CD8-positive, alpha-beta memory T cell (primary cell): ENCODE measurements at places on chromosomes 3 and 15. TPM values are rescaled to one million over a fixed set of nuclear protein-coding genes. Genes with fewer than 3 reads are reported as not detected.

The SERPINI2 gene
- not detected for total RNA-seq

The ARL14 gene
- not detected for total RNA-seq

The SNTN gene
- total RNA-seq = not detected

The EIF4G1 gene
- 694 TPM for total RNA-seq

The TBC1D2B gene
- 40.1 TPM for total RNA-seq

DNA sequence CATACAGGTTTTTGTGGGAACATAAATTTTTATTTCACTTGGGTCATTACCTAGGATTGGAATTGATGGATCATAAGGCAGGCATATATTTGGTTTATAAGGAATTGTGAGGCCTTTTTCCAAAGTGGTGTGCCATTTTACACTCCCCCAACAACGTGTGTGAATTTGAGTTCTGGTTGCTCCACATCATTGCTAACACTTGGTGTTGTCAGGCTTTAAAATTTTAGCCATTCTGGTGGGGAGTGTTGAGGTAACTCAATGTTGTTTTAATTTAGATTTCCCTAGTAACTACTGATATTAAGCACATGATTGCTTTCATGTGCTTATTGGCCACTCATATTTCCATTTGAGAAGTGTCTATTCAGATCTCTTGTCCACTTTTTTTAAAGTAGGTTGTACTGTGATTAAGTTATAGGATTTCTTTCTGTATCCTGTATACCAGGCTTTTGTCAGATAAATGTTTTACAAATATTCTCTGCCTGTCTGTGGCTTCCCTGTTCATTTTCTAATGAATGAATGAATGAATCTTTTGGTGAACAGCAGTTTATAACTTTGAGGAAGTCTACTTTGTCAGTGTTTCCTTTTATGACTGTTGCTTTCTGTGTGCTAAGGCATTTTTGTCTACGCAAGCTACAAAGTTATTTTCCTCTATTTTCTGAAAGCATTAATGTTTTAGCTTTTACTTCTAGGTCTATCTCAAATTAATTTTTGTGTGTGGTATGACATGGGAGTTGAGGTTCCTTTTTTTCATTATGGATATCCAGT, 17.9 kb upstream of the NR2C2 start:
- DNase-seq = no peak

GRCh38 chr3:14846226-14846880, 27.6 kb downstream of the FGD5 start:
- no peak for DNase-seq

DNA sequence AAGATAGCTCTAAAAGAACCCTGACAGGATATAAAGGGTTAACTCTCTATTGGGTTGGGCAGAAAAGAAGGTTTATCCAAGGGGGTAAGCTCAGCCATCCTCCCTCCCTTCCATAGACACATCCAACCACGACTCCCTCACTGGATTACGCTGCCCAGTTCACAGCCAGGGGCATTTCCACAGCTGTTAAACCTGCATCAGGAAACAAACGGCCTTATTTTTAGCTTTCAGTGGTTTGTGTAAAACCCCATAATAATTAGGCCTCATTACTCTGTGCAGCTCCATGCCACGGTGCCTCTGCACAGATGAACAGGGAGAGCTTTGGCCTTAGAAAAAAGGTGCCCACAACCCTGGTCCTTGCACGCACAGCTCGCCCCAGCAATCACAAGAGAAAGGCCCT, 110.6 kb downstream of the GABRB3 start:
- no peak for DNase-seq

GRCh38 chr3:30795176-30795575, 99.3 kb downstream of the GADL1 start:
- DNase-seq = no peak

GRCh38 chr3:70753572-70753971, 441.1 kb upstream of the MDFIC2 start:
- no peak for DNase-seq

DNA sequence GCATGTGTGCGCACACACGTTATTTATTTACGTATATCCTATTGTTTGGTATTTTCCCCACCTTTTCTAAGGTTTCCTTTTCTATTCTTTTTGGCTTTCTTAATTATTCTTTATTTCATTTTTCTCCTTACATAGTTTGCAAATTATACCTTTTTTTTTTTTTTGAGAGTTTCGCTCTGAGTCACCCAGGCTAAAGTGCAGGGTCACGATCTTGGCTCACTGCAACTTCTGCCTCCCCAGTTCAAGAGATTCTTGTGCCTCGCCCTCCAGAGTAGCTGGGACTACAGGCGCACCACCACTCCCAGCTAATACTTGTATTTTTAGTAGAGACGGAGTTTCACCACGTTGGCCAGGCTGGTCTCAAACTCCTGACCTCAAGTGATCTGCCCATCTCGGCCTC, 20.0 kb upstream of the CILP start:
- no peak for DNase-seq

- DNase-seq = no peak
Measured at GRCh38 chr3:173750095-173750494, 352.6 kb downstream of the NLGN1 start.

- DNase-seq = no peak
Measured at GRCh38 chr15:51759557-51760070, 8.2 kb downstream of the TMOD2 start.

GRCh38 chr3:72318504-72319193, 529.6 kb downstream of the SHQ1 start:
- no peak for DNase-seq

DNA sequence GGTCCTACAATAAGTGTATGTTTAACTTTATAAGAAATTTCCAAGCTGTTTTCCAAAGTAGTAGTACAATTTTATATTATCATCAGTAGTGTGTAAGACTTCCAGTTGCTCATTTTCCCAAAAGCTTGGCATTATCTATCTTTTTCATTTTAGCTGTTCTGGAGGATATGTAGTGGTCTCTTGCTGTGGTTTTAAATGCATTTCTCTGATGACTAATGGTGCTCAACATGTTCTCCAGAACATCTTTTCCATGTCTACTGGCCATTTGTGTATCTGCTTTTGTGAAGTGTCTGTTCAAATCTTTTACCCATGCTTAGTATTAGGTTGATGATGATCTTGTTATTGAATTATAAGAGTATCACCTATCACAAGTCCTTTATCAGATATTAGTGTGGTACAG, 13.3 kb downstream of the BCL2A1 start:
- no peak for DNase-seq

- DNase-seq = no peak
Measured at GRCh38 chr3:152922554-152922953, 87.6 kb downstream of the P2RY1 start.

GRCh38 chr15:49801796-49802195, 180.9 kb downstream of the DTWD1 start:
- no peak for DNase-seq

DNA sequence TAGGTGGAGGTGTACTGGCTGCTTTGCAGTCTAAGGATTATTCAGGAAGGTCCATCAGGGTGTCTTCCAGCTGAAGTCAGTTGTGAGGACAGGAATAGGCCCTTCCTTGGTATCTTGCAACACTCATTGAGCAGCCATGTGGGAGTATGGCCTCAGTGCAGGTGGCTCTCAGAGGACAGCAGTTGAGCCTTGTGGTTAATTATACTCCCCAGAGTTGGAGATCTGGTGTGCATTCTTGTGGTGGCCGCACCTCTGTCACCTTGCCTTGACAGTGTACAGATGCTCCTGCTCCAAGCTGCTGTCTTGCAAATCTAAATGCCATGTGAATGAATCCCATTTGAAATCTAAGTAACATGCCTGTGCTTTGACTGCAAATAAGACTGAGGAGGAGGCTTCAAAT, 339.9 kb upstream of the BCHE start:
- no peak for DNase-seq

DNA sequence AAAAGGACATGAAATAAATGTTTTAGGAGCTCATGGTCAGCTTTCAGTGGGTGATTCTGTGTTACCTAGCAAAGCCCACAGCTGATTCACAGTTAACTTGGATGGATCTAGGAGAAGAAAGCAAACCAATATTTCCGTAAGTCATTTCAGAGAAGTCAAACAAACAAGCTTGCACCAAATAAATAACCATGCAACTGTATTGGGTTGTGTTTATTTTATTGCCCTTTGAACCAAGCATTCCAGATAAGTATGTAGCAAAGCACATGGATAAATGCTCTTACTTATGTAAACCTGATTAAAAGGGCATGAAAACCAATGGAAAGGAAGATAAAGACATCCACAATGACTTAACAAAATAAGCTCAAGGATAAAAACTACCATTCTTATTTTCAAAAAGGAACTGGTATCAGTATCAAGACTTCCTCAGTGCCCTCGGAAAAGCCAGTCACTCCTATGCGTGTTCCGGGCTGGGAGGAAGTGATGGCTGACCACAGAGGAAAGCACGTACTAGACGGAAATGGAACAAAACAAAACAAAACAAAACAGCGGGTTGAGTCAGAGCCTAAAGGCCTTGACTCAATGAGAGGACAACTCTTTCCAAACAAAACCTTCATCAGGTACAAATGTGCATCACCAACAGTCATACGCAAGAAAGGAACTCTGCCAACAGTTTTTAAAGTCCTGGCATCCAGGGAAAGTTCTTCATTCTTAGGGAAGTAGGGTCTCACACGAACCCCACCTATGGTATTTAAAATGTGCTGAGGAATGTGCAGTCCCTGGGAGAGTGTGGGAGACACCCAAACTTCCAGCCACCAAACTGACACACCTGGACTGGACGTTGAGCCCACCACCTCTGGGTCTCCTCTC, 103.3 kb downstream of the SNRK start:
- peak; percentile 62 for DNase-seq

GRCh38 chr3:61561374-61562041, at the start of gene PTPRG:
PTPRG (plus strand) TSS chr3:61561571; CDS start chr3:61562288, 717 bp downstream.
- no peak for DNase-seq

- no peak for DNase-seq
Measured at GRCh38 chr3:39903253-39903652, 93.8 kb downstream of the MYRIP start.

DNA sequence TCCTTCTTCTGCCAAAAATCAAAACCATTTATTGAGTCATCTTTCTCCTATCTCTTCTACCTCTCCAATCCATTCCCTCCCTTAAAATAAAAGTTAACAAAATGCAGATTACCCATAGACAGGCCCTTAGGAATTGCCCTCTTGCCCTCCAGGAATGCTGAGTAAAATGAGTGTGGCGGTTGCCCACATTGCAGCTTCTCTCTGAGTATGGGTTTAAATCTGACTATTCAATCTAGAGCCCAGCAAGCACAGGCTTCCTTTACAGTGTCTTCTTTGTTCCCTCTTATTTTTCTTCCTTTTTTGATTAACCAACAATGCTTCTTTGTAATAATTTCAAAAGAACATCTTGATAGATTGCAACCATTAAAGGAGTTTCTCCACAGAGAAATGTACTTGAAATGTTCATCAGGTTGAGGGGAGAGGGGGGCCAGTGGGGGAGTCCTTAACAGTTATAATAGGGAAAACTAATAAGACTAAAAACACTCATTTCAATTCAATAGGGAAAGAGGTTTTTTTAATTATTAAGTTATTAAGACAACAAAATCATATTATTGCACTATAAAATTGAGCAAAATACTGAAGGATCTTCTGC, 135.3 kb upstream of the LMCD1 start:
- no peak for DNase-seq

DNA sequence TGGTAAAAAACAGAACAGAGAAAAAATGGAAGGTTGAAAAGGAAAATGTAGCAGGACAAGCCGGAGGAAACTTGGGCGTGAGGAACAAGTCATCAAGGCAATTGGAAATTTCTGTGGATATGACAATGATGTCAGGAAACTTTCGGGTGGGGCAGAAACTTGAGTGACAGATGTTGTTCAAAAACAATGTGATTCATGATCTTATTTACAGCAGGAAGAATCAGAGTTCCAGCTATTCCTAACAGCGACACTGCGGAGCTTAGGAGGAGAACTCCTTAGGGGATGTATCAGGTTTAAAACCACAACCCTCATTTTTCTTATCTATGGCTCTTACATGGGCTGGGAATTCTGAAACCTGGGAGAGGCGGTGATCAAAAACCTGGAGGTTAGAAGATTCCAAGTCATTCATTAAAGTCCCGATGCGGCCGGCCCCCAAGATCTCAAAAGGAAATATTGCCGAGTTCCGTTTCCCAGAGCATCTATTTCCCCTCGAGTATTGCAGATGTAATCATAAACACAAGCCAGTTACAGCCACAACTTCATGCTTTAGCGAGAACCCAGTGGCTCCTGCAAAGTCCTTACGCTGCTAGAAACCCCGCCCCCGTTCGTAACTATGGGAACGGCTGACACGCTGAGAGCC, 659 bp upstream of the ARRDC4 start:
- DNase-seq = no peak

DNA sequence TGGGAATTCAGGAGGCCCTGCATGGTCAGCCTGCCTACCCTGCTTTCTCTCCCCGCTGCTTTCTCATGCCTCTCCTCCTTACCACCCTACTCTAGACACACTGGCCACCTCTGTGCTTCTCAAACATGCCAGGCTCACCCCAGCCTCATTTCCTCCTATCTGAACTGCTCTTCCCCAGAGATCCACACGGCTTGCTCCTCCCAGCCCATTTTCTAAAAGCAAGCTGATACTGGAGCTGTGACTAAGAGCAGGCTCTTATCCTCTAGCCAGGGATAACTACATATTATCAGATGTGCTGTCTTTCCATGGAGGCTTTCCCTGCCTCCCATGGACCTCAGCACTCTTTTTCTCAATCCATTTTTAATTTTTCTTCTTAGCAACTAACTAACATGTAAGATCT, 85.9 kb downstream of the BOC start:
- DNase-seq = no peak
